Activated naive CD4-positive, alpha-beta T cell (primary cell): ENCODE measurements at places on chromosomes 2 and 18.

DNA sequence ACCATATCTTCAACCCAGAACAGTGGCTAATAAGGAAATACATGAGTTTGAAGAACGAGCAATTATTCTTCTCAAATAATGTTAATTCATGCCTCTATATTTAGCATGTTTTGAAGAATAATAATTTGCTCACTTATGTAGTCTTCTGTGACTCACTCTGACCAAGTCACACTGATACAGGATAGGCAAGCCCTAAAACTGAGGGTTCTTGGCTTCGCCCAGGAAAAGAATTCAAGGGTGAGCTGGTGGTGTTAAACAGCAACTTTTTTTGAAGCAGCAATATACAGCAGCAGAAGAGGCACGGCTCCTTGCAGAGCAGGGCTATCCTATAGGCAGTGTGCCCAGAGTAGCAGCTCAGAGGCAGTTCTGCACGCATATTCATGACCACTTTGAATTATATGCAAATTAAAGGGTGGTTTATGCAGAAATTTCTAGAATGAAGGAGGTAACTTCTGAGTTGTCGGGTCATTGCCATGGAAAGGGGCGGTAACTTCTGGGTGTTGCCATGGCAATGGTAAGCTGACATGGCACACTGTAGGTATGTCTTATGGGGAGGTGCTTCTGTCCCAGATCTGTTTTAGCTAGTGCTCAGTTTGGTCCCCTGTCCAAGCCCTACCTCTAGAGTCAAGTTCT is 200.6 kb downstream of the RND3 start:
- DNase-seq = no peak

DNA sequence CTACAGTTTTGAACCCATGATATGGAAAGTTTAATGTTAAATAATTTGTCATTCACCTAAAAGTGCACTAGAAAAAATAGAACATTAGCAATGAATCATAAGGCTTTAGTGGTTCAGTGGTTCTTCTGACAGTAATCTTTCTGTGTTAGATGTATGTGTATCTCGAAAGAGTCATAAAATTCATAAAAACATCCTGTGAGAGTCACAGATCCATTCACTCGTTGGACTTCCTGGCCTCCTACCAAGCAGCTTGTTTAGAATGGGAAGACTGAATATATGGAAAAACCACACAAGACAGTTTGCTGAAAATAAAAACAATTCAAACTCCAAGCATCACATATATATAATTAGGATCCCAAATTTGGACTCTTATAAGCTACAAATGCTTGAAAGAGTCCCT is 34.8 kb downstream of the ADNP2 start:
- no peak for DNase-seq

GRCh38 chr18:50970006-50970405 is 2.2 kb downstream of the ELAC1 start:
- no peak for DNase-seq

DNA sequence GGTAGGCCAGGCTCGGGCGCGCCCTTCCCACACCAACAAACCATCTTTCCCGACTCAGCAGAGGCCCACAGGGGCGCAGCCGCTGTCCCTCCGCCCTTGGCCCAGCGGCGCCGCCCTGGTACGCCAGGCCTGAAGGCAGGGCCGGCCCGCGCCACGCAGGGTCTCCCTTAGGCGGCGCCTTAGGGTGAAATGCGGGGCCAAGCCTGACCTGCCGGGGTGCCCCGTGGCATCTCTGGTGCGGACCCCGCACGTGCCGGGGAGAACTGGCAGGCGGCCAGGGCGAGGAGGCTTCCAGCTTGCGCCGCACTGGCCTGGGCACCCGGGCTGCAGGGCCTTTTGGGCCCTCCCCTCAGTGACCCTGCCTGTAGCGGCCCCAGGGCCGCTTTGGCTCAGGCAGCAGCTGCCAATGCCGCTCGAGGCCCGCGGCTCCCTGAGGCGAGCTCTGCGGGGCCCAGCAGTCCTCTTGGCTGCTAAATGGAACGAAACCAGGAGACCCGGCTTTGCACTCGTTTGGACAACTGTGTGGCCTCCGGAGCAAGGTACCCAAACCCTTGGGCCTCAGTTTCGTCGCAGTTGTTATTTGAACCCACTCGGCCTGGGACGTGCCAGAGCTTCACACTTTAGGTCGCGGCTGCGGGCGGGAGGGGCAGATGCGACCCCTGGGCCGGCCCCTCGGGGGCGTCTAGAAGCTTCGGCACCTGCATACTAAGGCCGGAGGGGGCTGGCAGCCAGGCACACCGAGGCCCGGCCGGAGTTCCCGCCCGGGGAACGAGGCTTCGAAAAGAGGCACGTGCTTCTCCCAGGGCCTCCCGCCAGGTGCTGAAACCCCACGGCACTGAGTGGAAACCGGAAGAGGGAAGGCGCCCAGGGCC is 8.5 kb downstream of the OTX1 start:
- no peak for DNase-seq

DNA sequence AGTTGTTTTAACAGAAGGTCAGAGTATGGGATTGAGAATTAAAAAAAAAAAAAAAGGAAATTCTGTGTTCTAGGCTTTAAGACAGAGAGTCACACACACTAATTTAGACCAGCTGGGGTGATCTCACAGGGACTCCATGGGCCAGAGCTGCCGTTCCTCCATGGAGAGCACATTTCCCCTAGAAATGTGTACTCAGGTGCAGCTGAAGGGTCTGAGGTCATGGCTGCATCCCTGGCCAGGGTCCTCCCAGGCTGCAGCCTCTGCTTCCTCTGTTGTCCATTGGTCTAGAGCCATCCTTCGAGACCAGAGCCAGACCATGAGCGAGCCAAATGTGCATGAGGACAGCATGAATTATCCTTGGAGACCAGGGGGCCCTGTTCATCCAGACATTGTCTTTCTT is 190.1 kb upstream of the TNP1 start:
- DNase-seq = no peak
